Activated CD4-positive, alpha-beta T cell treated with anti-CD3 and anti-CD28 coated beads, Interleukin-2, amount 50 U/mL, for 1 hour (primary cell): ENCODE measurements at places on chromosomes 5 and 9.

- no peak for DNase-seq
Measured at GRCh38 chr9:87701931-87702421, 23.9 kb upstream of the CTSL start.

DNA sequence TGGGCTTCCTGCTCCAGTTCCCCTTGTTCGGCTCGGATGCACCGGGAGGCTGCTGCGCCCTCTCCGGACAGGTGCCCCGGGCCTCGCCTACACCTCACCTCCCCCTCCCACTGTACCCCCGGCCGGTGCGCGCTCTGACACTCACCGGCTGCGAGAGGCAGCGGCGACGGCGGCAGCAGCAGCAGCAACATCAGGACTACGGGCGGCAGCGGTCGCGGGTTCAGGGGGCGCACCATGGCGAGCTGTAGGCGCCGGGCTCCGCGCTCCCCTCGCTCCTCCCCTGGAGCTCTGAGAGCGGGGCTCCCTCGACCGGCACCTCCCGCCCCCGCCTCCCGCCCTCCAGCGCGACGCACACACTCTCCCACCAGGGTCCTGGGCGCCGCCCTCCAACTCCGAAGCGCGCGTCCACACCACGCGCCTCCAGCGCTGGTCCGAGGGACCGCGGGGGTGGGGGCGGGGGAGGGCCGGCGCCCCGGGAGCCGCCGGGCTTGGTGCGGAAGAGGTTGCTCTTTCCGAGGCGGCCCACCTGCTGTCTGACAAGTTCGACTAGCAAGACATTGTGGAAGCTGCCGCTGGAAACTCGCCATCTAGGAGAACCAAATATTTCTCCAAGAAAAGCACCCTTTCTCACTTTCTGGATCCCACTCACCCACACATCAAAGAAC lies at the start of gene GFRA3:
GFRA3 (minus strand) TSS at position 433 of the 665 bp plus-strand sequence; CDS start at position 236, 197 bp downstream.
- no peak for DNase-seq

- no peak for DNase-seq
Measured at GRCh38 chr5:167065794-167066193, 1225.7 kb upstream of the WWC1 start.

GRCh38 chr5:147190331-147190730 lies 44.5 kb upstream of the STK32A start:
- no peak for DNase-seq

DNA sequence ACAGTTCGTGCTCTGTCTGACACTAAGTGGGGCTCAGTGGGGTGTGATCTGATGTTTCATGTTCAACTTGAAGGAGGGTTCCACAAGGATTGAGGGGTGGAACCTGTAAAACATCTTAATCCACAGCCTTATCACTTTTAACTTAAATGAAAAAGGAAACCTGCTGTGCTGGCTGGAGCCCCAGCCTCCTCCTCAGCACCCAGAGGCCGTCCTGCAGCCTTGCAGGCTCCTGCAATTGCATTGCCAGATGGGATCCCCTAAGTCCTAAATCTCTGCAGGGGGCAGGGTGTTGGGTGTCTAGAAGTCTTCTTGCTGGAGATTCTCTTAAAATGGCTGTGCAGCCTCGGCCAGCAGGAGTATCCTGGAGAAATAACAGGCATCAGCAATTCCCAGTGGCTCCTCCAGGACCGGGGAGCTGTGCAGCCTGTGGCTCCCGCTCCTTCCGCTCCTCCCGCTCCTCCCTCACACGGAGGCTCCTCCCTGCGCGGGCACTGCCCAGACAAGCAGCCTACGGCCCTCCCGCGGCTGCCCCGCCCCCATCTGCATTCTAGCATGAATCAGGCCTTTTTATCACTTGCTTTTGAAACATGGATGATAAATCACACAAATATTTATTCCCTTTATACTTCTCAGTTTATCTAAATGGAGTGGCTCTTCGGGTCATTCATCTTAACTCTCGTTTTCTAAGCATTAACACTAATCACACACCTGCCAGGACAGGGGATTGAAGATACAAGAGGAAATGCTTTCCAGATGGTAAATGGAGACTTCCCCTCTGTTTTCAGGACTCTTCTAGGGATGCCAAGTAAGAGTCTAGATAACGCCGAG lies 131.0 kb downstream of the ADAMTS16 start:
- no peak for DNase-seq

DNA sequence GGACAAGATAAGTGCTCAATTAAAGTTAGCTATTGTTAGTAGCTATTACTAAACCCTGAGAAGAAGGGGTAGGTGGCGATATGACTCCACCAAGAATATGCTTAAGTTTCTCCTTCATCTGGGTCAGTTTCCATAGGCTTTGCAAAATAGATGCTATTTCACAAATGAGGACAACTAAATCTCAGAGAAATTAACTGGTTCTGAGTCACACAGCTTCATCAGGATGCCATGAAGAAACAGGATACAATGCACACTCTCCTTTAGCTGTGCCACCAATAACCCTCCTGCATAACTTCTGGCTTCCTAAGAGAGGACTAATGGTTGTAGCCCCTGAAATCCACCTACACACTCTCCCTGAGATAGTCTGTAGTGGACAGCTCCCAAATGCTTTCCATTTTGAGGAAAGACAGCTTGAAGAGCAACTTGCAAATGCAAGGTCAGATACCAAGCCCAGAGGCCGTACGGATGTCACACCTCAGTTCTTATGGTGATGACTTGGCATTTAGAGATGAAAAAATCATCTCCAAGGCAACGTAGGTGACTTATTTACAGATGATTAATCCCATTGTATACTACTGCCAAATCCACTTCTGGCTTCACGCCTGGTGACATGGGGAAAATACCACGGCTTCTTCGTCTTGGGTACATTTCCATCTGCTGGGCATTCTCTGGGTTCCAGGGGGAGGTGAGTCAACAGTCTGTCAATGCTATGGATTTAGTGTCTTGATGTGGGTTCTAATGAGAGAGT lies 251.4 kb upstream of the IL12B start:
- no peak for DNase-seq

DNA sequence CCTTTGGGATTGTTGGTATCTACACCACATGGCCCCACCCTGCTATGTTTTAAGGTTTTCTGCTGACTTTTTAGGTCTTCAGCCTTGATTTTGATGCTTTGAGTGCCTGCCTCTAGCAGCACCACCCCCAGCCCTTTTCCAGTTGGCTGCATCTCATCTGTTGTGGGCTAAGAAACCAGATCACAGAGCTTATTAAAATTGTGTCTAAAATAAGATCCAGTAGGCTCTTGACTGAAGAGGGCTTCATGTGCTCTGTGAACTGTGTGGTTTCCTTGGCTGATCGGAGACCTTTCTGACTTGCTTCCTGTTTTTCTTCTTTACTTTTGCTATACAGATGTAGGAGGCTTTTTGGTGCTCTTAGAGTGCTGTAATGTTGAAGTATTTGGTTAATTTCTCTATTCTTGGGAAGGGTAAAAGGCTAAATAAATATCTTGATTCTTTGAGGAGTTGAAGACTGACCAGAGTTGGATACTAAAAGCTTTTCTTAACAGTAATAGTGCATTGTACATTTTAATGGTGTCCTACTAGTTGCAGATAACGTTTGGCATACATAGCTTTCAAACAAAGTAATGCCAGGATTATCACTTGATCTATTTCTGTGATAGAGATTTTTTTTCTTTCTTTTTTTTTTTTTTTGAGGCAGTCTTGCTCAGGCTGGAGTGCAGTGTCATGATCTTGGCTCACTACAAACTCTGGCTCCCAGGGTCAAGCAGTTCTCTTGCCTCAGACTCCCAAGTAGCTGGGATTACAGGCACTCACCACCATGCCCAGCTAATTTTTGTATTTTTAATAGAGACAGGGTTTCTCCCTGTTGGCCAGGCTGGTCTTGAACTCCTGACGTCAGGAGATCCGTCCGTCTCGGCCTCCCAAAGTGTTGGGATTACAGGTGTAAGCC lies 4.5 kb downstream of the UBE2D2 start:
- peak; percentile 48 for DNase-seq

DNA sequence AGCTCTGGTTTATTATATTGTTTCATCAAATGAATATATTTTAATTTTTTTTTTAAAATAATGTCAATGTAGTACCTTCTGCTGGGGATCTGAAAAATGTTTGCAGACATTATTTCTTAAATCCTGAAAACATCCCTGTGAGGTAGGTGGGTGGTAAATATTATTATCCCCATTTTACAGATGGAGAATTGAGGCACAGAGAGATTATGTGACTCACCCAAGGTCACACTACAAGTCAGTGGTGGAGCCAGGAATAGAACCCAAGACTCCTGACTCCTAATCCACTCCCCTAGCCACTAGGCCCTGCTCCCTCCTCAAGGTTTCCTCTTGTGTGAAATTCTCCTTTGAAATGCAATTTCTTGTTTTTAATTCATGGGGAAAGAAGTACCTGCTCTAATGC lies 171.4 kb downstream of the NIPBL start:
- no peak for DNase-seq
